Activated naive CD4-positive, alpha-beta T cell treated with anti-CD3 and anti-CD28 coated beads for 36 hours (primary cell): ENCODE measurements at places on chromosomes 1 and 21. TPM values are rescaled to one million over a fixed set of nuclear protein-coding genes. Genes with fewer than 3 reads are reported as not detected.

- H3K36me3 ChIP-seq = no peaks in the 10 kb centered on the region
- H3K4me3 ChIP-seq = no peak overlapping the region
- H3K4me1 ChIP-seq = peaks cover 7% of the 10 kb centered on the region
- no peak for DNase-seq
These were observed 75.2 kb upstream of the GADD45A start for GRCh38 chr1:67609577-67610341.

DNA sequence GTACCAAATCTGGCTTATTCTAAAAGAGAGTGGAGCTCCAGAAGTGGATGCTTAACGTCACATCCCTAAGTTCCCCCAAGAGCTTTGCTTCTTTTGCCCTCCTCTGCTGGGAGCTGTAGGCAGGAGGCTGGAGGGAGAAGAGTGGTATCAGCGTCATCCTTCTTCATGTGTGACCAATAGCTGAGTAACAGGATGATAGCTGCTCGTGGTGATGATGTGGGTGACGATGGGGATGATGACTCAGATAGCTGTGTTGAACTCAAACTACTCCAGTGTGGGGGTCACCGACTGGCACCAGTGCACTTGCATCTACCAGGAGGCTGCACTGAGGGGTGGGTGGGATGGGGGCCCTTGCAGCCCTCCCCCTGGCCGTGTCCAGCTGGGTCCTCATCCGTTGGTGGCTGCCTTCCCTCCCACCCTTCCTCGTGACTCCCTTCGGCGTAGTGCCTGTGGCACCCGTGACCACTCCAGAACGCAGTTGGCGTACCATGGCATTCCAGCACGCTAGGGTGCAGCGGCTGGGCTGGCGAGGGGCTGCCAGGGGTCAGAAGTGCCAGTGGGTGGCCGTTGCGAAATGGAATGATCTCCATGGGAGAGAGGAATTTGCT, 1.1 kb downstream of the IGFN1 start:
- no peaks in the 10 kb centered on the region for H3K4me1 ChIP-seq
- H3K36me3 ChIP-seq = no peaks in the 10 kb centered on the region
- peaks cover 4% of the 10 kb centered on the region for H3K27me3 ChIP-seq
- peak; percentile 53 for DNase-seq
- no peak overlapping the region for H3K27ac ChIP-seq

GRCh38 chr1:9406111-9406510, 113.4 kb downstream of the SPSB1 start:
- peaks cover 10% of the 10 kb centered on the region for H3K4me1 ChIP-seq
- DNase-seq = no peak
- no peaks in the 10 kb centered on the region for H3K27me3 ChIP-seq
- H3K36me3 ChIP-seq = no peaks in the 10 kb centered on the region
- no peak overlapping the region for H3K4me3 ChIP-seq

DNA sequence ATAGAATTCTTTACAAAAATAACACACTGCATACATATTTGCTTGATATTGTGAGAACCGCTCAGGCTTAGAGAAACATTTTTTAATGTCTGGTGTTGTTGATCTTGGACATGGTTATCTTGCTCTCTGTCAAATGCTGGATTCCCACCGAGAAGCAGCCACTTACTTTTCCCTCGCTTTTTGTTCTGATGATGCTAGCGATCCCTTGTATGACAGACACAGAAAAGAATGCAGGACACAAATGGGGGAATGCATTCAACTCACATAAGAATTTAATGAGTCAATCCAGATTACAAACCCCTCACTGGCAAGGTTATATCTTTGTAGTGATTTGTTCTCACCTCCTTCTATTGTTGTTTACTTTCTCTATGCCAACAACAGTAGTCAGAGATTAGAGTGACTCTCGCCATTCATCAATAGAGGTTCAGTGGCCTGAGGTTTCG, 76.8 kb upstream of the AKT3 start:
- H3K4me3 ChIP-seq = no peak overlapping the region
- DNase-seq = no peak
- no peaks in the 10 kb centered on the region for H3K4me1 ChIP-seq
- no peaks in the 10 kb centered on the region for H3K36me3 ChIP-seq
- peaks cover 11% of the 10 kb centered on the region for H3K27me3 ChIP-seq

ANXA9 gene
- total RNA-seq = not detected

GRCh38 chr21:26800001-26800400, 45.2 kb downstream of the ADAMTS1 start:
- no peak overlapping the region for H3K27ac ChIP-seq
- H3K27me3 ChIP-seq = peaks cover 21% of the 10 kb centered on the region
- no peak for DNase-seq
- no peaks in the 10 kb centered on the region for H3K36me3 ChIP-seq
- no peaks in the 10 kb centered on the region for H3K4me1 ChIP-seq
